ENCODE measurements at places on chromosomes 3 and 15.

- DNase-seq: no peak
Observed at GRCh38 chr3:104951426-104951825, 415.3 kb upstream of the ALCAM start.

- no peak for DNase-seq
Observed at GRCh38 chr15:52252781-52253180, 42.8 kb downstream of the MYO5C start.

- DNase-seq: no peak
Observed at GRCh38 chr3:40166997-40167396, 142.5 kb upstream of the EIF1B start.

- DNase-seq: no peak
Observed at GRCh38 chr15:68484696-68485400, 52.9 kb upstream of the ITGA11 start.

GRCh38 chr3:15050405-15051092 is 14.6 kb downstream of the MRPS25 start:
- no peak for DNase-seq

DNA sequence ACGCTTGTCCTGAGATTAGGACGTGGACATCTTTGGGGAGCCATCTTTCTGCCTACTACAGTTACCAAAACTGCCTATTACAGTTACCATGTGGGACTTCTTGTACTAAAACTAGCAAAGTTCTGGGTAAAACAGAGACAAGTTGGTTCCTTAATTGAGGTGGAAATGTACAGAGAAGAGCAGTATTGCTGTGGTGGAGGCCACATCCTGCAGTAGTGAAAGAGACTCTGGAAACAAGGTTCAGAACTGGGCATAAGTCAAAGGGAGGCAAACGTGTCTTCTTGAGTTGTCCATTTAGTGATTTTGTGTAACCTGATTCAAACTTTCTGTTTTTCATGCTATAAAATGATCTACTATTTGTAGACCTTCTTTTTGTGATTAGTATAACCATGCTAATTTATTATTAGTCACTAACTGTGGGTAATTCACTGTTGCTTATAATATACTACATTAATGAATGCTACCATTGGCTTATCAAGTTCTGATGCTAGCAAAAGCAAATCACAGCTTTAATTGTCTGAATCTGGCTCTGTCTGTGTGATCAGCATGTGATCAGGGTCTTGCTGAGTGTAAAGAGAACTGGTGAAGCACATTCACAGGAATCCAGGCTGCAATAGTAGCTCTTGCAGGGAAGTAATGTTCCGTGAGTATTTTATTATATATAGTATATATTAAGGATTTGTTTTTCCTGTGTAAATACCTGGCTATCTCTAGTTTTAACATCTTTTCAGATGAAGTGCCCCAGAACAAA is 207.9 kb upstream of the GAP43 start:
- no peak for DNase-seq

- DNase-seq: no peak
Observed at GRCh38 chr3:98734735-98735134, 28.4 kb upstream of the ST3GAL6 start.

DNA sequence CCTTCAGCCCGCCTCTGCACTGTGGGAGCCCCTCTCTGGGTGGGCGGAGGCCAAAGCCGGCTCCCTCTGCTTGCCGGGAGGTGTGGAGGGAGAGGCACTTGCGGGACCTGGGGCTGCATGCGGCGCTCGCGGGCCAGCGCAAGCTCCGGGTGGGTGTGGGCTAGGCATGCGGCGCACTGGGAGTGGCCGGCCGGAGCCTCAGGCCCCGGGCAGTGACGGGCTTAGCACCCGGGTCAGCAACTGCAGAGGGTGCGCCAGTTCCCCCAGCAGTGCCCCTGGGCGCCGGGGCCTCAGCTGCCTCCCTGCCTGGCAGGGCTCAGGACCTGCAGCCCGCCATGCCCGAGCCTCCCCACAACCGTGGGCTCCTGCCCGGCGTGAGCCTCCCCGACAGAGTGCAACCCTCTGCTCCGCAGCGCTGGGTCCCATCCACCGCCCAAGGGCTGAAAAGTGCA is 98.9 kb upstream of the POU1F1 start:
- no peak for DNase-seq

DNA sequence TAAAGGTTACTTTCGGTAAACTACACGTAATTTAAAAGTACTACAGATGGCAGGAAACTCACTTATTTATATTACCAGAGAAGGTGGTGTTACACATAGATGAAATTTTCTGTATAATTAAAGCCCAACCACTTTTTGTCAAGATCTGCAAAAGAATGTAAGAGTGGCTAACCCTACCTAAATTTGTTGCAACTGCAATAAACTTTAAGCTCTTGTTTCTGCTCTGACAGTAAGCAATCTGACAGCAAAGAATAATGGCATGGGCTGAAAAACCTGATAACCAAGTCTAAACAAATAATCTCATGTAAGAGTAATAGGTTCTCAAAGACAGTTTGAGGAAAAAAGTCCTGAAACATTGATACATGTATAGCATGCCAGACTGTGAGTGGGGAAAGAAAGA is 897.3 kb downstream of the TUSC7 start:
- DNase-seq: no peak

- no peak for DNase-seq
Observed at GRCh38 chr3:194396859-194397756, 2.0 kb downstream of the GP5 start.

- DNase-seq: no peak
Observed at GRCh38 chr15:100310041-100310405, 31.8 kb downstream of the ADAMTS17 start.

GRCh38 chr15:48677821-48678220 is 32.3 kb upstream of the FBN1 start:
- no peak for DNase-seq

- DNase-seq: no peak
Observed at GRCh38 chr15:61820951-61821350, 239.3 kb downstream of the VPS13C start.

DNA sequence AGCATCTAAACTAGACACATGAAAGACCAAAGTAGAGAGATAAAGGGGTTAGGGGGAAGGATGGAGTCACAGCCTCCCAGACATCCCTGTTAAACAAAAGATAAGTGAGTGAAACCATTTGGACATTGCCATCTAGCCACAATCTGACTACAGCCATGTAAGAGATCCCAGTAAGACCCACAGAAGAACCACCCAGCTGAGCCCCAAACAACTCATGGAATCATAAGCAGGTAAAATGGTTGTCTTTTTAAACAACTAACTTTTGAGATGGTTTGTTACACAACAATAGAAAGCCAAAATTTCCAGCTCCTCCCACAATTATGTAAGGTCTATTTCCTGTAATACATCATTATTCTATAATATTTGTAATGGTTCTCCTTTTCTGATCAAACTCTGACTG is 437.5 kb downstream of the IGSF11 start:
- DNase-seq: no peak

DNA sequence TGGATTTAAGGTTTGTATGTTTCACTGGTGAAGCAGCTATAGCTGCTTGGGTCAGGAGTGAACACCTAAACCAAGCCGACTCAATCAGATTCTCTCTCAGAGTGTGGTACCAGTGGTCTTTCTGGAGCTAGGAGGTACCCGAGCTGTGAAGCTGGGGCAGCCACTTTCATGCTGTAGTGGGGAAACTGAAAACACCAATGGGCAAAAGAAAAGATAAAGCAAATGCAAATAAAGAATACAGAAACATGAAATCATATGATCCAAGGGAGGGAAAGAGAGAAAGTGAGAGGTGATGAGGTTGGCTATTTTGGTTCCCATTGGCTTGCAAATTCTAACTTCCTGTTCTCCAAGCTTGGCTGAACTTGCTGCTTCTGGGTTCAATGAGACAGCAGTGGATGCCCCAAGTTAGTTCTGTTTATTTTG is 212.3 kb upstream of the CFAP20DC start:
- DNase-seq: no peak

DNA sequence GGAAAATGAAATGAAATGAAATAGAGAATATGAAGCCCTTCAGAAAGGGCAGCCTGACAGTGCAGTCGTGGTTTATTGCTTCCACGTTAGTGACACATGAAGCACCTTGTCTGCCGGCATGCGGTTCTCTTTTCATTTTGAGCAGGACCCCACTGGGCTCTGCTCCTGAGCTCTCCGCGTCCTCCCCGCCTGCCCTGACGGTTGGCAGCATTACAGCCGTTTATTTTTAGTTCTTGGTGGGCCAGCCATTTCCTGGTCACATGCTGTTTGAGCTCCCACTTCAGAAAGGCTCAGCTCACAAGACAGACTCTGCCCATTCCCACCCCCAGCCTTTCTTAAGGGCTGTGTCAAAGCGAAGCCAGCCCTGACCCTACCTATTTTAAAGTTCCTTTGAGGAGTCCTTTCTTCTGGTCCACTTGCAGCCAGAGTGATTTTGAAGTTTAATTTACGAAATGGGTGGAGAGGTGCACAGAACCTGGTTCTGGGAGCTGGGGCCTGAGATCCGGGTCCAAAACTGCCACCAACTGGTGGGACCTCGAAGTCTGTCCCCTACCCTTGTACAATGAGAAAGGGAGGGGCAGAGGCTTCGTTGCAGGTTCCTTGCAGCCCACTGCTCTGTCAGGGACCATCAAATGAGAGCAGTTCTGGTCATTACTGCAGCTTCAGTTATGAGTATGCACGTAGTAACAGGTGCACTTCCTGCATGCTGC is 60.1 kb downstream of the MGLL start:
- DNase-seq: no peak

DNA sequence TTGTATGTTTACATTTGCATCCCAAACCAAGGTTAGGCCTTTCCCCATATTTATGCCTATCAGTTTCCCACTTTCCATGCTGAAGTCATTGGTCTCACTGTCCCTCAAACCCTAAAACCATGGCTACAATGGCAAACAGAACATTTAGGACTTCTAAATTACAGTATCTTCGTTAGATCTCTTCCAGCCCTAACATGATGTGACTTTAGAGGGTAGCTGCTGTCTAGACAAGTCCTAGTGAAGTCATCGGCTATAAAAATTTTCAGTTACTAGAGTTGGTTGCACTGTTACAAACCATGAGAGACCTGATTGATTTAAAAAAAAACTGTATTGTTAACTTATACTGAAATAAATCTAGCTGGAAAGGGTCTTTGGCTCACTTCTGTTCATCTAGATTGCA is 54.6 kb downstream of the TM4SF4 start:
- no peak for DNase-seq

DNA sequence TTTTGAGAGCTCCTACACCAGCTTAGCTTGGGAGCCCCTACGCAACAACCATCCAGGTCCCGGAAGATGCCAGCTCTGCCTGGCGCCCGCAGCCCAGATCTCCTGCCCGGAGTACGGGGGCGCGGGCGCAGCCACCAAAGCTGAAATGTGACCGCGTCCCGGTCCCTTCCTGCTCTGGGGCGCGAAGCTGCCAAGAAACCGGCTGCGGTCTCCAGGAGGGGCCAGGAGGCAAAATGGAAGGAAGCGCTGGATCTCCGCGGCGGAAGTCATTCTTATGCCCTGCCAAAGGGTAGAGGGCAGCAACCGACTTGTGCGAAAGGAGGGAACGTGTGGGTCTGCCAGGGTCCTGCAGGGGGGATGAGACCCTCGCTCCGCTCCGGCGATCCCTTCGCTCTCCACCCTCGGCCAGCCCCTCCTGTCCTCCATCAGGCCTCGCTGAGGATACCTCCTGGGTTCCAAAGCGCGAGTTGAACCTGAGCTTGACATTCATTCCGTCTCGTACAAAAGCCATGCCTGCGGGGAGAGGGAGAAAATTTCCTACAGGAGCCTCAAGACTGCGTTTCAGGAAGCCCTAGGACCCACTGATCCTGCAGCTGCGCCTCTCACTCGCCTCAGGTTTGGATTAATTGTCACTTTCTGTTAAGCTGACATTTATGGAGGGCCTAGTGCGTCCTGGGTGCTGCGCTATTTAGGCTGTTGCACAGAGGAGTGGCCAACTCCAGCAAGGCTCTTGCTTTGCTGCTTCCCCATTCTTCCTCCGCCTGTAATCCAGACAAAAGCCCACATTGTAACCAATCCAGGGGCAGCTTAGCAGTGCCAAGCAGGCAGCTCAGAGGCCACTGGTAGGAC is 98.3 kb upstream of the VGLL3 start:
- DNase-seq: no peak

- no peak for DNase-seq
Observed at GRCh38 chr15:42157981-42158765, 1.7 kb upstream of the PLA2G4F start.

GRCh38 chr3:27521179-27521871 is 37.1 kb upstream of the SLC4A7 start:
- DNase-seq: no peak

GRCh38 chr3:156803952-156804741 is 22.0 kb upstream of the LEKR1 start:
- no peak for DNase-seq

GRCh38 chr15:97909291-97909891 is 51.1 kb upstream of the ARRDC4 start:
- DNase-seq: peak; percentile 25

GRCh38 chr3:98966862-98967546 is 65.5 kb upstream of the DCBLD2 start:
- no peak for DNase-seq

DNA sequence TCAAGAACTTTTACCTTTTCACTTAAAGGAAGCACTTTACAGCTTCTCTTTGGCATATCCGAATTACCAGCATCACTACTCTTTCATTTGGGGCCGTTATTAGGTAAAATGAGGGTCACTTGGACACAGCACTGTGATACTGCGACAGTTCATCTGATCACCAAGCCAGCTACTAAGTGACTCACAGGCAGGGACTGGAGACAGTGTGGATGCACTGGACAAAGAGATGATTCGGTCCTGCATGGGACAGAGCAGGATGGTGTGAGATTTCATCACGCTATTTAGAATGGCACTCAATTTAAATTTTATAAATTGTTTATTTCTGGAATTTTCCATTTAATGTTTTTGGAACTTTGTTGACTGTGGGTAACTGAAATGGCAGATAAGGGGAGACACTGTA is 166.9 kb upstream of the IL12A start:
- no peak for DNase-seq

GRCh38 chr3:102085431-102086176 is 236.3 kb downstream of the NFKBIZ start:
- DNase-seq: no peak

- DNase-seq: no peak
Observed at GRCh38 chr15:58185439-58185838, 47.3 kb downstream of the AQP9 start.

DNA sequence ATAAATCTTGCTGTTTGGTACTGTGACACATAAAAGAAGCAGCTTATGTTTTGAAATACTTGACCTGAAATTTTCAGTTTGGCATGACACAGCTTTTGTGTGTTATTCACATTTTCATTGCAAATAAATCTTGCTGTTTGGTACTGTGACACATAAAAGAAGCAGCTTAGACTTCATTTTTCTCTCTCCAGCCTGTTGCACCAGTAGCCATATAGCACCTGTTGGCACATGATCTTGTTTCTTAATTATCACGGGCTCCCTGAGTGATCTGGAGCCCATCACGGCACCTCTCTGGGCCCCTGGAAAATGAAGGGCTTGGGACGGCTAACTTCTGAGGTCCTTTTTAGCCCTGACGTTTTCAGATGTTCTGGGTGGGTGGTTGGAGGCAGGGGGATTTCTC is 77.4 kb upstream of the SLCO3A1 start:
- no peak for DNase-seq

Data from stimulated activated CD8-positive, alpha-beta memory T cell treated with anti-CD3 and anti-CD28 coated beads, Interleukin-2, amount 100 ng/mL, for 1 hour (primary cell).